ENCODE measurements at places on chromosomes 2 and 18.

- no peak for DNase-seq
Observed at GRCh38 chr2:207617011-207617671, 8.1 kb downstream of the METTL21A start.

GRCh38 chr2:115070002-115070401 is 627.6 kb downstream of the DPP10 start:
- DNase-seq = no peak

GRCh38 chr2:221068123-221068522 is 504.0 kb downstream of the EPHA4 start:
- DNase-seq = no peak

DNA sequence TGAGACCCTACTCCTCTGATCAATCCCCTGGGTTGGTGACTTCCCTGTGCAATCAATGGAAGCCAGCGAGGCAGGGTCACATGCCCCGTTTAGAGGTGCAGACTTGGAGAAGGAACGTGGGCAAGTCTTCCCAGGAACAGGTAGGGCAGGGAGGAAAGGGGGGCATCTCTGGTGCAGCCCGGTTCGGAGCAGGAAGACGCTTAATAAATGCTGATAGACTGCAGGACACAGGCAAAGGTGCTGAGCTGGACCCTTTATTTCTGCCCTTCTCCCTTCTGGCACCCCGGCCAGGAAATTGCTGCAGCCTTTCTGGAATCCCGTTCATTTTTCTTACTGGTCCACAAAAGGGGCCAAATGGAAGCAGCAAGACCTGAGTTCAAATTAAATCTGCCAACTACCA is 821 bp upstream of the PROC start:
- no peak for DNase-seq

DNA sequence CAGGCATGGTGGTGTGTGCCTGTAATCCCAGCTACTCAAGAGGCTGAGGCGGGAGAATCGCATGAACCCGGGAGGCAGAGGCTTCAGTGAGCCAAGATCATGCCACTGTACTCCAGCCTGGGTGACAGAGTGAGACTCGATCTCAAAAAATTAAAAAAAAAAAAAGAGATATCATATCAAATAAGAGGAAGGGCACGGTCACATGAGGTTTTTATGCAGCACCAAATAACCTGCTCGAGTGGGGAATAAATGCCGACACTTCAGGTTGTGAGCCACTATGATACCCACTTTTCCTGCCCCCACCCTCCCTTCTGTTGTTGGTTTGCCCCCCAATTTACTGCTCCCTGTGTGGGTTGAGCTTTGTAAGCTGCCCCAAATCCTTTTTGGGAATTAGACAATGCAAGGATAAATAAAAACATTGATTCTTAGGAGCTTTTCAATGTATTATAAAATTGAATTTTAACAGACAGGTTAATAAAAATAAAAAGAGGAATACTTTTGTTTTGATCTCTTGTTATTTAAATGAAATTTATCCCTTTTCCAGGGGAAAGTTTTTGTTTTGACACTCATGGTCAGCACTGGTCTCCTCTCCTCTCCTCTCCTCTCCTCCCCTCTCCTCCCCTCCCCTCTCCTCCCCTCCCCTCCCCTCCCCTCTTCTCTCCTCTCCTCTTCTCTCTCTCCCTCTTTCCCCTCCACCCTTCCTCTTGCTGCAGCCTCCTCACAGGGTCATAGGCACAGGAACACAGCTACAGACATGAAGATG is 29.2 kb downstream of the CD8B start:
- no peak for DNase-seq

- DNase-seq = no peak
Observed at GRCh38 chr18:13420969-13421686, 202.6 kb downstream of the LDLRAD4 start.

DNA sequence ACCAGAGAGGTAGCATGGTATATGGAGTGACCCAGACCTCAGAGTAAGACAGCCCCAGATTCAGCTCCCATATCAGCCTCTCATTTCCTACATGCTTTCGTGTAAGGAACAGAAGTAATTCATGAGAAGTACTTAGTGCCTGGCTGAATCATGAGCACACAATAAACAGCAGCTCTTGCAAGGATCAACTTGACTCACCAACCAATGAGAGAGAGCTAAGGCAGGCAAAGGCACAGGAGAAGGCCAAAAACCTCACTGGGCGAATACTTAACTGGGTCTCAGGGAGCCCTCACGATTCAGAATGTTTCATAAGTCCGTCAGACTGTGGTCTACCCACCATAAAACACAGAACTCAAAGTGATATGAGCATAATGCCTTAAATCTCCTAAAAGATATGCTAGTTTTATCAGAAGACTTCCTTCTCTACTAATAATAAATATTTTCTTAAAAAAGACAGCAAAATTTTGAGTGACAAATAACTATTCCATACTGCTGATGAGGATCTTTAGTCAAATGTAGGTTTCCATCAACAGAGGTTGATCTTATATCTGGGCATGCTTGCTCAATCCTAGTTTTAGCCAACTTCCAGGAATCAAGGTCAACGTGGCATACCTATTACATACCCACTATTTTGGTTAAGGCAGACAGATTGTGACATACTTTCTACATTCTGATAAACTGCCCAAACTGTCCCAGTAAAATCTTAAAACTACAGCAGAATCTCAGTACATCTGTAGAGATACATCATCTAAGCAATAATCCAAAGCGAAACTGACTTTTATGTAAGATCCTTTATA is 34.9 kb downstream of the IMMT start:
- no peak for DNase-seq

DNA sequence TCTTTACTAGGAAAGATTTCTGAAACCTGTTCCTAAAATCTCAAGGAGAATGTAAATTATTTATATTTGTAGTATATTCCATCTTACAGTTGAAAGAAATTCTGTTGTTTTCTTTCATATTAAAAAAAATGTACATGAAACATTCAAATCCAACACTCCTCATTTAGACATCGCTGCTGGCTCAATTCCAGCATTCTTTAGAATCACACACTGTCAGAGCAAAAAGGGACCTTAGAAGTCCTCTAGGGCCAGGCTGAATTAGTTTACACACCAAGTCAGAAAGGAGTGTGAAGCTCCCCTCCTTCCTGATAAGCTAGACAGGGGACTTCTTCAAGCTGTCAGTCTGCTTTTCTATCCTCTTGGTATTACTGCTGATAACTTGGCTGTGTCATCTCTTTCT is 158.6 kb upstream of the LTBP1 start:
- no peak for DNase-seq

GRCh38 chr2:195572895-195573683 is 83.9 kb upstream of the SLC39A10 start:
- no peak for DNase-seq

DNA sequence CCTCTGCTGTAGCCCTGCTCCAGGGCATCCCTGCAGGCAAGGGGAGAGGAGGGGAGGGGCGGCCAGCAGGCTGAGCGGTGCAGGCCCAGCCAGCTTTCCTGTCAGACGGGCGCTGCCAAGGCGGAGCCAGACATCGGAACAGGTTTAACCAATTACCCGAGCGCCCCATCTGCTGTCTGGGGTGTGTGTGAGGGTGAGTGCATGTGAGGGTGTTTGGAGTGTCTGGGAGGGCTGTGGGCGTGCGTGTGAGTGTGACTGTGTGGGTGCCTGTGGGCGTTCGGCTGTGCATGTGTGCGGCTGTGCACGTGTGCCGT is 20.0 kb downstream of the EMX1 start:
- no peak for DNase-seq

DNA sequence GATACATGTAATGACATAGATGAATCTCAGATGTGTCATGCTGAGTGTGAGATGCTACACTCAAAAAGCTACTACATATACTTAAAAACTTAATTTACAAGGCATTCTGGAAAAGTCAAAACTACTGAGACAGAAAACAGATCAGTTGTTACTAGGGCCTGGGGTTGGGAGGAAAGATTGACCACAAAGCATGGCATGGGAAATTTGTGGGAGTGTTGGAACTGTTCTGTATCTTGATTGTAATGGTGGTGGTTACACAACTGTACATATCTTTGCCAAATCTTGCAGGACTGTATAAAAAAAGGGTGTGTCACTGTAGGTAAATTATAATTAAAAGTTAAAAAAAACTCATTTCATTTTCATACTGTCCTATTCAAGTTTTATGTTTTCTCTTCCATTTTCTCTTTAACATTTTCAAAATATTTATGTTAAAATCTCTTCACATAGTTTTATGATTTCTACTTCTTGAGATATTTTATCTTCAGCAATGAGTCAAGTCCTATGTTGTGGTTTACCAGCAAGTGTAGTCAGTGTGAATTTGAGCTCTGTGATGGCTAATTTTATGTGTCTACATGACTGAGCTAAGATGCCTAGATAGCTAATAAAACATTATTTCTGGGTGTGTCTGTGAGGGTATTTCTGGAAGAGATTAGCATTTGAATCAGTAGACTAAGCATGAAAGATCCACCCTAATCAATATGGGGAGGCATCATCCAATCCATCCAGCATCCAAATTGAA is 58.6 kb upstream of the VRK2 start:
- no peak for DNase-seq

DNA sequence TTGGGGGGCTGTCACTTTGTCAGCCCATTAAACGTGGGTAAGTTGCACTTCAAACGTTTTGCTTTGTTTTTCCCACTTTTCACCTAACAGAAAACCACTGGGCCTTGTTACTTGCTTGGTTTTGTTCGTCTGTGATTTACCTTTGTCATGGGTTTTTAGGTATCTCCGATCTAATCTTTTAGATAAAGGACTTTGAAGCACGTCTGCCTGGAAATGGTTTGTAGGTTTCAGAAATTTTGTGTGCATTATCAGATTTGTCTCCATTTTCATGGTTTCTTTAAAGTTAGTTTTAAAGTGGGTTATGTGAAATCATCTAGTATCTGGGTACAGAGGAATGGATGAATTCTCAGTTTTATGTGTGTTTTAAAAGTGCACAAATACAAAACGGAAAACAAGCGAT is 6.4 kb downstream of the CTDP1 start:
- DNase-seq = no peak

GRCh38 chr18:75350512-75350839 is 77.0 kb downstream of the SMIM21 start:
- DNase-seq = no peak

GRCh38 chr18:13447621-13448334 is 229.2 kb downstream of the LDLRAD4 start:
- no peak for DNase-seq

DNA sequence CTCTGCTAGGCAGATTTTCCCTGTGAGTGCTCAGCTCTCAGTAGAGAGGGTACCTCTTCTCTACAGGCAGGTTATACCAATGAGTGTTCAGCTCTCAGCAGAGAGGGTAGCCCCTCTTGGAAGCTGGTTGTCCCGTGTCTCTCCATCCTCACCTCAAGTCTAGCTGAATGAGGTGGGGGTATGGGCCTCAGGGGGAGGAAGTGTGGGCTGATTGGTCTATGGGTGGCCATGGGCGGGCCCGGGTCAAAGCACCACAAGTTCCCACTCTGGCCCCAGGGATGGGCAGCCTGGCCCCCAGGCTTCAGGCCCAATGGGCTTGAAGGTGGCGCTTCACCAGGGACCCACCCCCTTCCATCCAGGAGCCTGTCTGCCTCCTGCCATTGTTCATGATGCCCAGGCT is 17.0 kb upstream of the MBD2 start:
- DNase-seq = no peak

DNA sequence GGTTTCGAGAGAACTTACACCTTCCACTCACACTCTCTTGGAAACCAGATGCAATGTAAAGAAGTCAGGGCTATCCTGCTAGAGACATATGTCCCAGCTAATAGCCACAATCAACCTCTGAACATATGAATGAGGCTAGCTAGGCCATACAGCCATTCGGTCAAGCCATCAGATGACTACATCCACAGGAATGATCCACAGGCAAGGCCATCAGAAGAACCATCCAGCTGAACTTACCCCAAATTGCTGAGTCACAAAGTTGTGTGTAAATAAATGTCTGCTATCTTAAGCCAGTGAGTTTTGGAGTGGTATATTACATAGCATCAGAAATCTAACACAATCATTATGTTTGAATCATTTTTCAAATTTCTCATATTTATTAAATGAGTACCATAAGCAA is 5.2 kb upstream of the SPAST start:
- no peak for DNase-seq

DNA sequence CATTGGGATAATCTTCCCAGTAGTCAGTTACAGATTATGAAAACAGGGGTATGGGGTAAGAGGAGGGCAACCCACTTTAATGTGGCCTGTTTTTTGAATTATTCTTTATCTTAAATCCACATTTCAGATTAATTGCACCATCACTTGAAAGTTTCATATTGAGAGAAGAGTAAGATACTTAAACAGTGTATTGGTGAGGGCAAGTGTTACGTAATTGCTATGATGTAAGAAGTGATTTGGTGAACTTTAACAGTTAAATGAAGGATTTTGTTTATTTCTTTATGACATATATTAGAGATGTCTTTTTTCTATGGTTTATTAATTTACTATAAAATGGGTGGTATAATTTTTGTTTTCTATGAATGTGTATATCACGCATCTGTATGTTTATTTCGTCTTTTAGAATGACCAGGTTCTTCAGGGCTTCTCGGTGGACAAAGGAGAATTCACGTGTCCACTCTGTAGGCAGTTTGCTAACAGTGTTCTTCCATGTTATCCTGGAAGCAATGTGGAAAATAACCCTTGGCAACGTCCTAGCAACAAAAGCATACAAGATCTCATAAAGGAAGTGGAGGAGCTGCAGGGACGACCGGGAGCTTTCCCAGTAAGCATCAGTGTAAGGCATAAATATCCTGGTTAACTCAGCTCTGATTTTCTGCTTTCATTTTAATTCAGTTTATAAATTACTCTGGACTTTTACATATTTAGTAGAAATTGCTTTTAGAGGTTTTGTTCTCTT is 171.2 kb upstream of the MYO3B start:
- DNase-seq = no peak

DNA sequence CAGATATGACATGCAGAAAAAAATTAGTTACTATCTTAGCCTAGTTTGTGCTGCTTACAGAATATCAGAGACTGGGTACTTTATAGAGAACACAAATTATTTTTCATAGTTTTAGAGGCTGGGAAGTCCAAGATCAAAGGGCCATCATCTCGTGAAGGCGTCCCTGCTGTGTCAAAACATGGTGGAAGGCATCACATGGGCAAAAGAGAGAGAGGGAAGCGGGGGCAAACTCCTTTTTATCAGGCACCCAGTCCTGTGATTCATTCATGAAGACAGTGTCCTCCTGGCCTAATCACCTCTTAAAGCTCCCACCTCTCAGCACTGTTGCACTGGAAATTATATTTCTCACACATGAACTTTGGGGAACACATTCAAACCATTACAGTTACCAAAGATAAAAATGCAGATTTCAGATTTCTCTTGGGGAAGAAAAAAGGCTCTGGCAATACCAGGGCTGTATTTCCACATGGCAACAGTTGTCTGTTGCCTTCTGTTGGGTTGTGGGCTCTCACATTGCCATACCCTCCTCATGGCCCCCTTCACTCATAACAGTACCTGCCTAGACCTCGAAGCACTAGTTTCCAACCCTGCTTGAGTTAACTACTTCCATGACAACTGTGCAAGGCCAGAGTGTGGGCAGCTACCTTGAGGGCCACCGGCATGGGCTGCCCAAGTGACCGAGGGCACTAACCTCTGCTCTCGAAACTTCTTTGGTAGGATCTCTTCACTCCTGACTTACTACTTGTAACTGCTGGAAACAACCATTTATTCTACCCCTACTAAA is 2.7 kb upstream of the ACTR3 start:
- DNase-seq = no peak

Data from Right ventricle myocardium superior (tissue), 1 donor.